ENCODE measurements at places on chromosomes 3 and 15.

DNA sequence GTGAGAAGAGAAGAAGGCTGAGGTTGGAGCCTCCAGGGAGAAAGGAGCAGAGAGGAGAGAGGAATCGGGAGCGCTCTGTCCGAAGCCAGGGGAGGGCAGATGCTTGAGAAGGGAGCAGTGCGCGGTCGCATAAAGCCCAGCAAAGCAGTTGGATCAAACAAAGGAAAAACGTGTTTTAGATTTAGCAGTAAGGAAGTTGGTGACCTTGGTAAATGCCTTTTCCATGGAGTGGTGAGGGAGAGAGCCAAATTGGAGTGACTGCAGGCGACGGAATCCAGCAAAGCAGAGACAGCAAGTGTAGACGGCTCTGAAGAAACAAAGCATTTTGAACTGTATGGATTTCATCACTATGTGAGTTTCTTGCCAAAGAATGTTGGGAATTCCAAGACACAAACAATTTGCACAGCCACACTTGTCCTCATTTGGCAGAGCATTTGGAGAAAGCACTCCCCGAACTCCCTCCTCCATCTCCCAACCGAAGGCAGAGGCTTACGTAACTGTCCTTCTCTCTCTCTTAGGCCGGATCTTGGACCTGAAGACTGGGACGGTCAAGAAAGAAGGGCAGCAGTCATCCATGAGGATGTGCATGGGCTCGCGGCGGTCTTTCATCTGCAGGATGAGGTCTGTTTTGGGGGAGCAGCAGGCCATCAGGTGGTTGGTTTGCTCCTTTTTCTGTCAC, 103.6 kb downstream of the ARNT2 start:
- no peak for DNase-seq

DNA sequence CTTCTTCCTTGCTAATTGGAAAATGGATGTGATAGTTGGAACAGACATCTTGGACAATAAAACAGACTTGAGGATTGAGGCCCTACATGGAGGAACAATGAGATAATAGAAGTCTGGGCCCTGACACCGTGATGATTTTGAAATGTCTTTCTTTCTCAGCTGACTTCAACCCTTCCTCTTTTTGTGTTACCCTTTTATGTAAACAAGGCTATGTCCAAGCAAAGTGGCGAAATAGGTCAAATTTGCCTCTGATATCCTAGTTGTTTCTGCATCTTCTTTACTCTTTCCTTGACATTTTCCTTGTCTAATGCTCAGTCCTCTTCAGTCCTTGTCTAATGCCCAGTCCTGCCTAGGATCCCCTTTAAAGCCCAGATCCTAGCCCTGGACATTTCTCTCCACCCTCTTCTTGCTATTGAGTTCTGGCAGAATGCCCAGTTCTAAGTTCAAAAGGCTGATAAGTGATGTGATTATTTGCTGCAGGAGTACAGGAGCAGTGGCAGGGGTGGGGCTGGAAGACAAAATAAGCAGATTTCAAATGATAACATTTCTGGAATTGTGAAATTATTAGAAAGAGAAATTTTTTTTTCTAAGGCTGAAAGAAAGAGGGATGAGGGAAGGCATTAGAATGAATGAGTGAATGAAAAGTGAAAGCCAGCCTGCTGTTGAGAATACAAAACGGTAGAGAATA, 6.5 kb upstream of the VPS8 start:
- no peak for DNase-seq

DNA sequence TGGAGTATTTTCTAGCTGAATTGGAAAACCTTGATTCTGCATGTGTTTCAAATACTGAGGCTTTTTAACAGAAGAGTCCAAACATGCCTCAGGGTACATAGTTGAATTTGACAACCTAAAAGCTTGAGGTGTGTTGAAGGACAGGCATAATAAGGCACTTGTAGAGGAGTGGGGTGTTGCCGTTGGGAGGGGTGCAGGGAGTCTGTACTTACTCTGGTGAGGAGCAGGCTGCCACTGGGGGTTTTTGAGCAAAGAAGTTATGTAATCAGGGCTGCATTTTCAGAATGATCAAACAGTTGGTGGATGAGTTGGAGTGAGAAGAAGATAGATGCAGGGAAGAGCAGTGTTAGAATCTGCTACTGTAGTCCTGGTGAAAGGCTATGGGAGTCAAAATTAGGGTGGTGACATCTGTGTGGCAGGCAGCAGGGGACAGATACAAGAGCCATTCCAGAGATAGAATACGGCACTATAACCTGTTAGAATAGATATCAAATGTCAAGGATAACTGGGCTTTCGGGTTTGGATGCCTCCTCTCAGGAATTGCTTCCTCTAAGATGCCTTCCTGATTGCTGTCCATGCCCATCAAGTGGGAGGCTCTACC, 161.6 kb downstream of the GHSR start:
- DNase-seq: no peak

- no peak for DNase-seq
These were observed 17.4 kb downstream of the FSD2 start for GRCh38 chr15:82788496-82788895.

GRCh38 chr15:76433798-76434400, 97.3 kb downstream of the ISL2 start:
- no peak for DNase-seq

GRCh38 chr15:89090791-89091626, 2.8 kb downstream of the ABHD2 start:
- peak; percentile 67 for DNase-seq

DNA sequence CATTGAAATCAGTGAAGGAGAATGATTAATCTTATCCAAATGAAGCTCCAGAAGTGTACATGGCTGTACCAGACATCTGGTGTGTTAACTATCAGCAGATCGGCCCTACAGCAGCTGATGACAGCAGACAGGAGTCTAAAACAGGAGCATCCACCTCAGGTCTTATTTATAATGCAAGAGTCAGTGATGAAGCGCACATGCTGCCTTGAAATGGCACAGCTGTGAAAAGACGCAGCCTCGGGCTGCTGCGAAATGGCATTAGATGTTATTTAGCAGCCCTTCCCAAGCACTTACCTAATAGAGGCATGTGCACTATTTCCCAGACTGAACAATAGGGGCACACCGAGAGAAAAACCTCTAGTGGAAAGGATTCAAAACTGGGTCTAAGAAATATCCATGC, 472.3 kb upstream of the CBLB start:
- DNase-seq: no peak

DNA sequence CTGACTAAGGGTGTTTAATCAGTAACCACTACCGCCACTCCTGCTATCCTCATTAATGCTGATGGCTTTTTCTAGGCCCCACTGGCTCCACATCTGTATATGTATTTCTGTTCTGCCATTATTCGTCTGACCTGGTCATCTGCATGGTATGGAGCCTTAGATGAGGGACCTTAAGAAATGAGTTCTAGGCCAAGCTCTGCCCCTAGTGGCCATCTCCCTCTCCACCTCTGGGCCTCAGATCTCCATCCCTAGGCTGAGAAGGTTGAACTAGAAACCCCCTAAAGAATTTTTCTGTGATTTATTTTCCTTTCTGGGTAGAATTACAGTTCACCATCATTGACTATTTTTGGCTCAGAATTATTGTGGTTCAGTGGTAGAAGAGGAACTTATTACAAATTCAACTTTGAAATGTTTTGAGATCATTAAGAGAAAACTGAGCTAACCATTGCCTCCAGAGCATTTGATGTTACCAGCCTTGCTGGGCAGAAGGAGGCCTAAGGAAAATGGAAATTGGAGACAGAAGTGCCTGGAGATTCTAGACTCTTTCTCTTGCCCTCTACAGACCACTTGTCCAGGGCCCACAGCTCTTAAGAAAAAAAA, 325.2 kb upstream of the NR2E3 start:
- no peak for DNase-seq

- no peak for DNase-seq
These were observed 8.4 kb downstream of the ACSBG1 start for GRCh38 chr15:78225783-78226541.

GRCh38 chr15:35991386-35991785, 445.4 kb upstream of the DPH6 start:
- no peak for DNase-seq

- DNase-seq: no peak
These were observed 73.9 kb upstream of the TMEM108 start for GRCh38 chr3:132964266-132964665.

DNA sequence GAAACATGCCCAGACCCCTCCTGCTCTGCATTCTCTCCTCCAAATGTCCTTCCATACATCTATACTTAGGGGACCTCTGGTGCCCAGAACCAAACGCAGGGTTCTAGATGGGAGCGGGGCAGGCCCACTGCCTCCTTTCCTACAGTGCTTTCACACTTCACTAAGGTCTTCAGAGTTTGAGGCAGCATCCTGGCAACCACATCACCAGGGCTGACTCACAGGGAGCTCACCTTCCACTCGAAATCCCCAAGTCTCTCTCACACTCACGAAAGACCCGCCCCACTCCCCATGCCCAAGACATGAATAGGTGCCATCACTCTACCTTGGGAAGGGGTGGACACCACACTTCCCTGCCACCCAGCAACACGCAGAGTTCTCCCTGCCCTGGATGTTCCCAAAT, 18.9 kb downstream of the HOMER2 start:
- no peak for DNase-seq

DNA sequence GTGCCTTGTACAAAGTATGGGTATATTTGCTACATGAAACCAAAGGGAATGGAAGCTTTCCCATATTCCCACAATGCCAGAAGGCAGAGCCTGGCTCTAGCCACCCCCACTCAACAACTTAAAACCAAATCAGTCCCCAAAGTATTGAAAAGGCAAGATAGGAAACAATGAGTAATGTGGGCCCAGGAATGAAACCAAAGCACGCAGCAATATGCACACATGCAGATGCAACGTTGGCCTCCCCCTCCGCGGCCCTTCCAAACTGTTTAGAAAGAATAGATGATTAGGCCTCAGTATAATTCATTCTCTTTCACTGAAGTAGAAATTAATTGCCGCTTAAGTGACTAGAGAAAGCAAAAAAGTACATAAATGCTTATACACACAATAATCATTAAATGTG, 59.1 kb downstream of the THRB start:
- DNase-seq: no peak

GRCh38 chr3:178907081-178907480, 164.5 kb downstream of the ZMAT3 start:
- DNase-seq: no peak

DNA sequence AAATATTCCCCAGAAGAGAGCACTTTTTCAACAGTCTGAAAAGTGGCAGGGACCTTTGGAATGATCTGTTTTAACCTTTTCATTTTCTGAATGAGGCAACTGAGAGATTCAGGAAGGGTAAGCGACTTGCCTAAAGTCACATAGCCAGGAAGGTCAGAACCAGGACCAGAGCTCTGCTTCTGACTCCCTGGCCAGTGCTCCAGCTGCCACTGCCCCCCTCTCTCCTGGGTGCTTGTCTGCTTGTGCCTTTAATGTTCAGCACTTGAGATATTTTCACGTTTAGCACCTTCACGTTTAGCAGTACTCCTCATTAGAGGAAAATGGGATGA, 68.3 kb downstream of the SMAD3 start:
- no peak for DNase-seq

GRCh38 chr15:48683991-48684765, 38.7 kb upstream of the FBN1 start:
- DNase-seq: no peak

- DNase-seq: no peak
These were observed 96.6 kb downstream of the DNAJB8 start for GRCh38 chr3:128369881-128370642.

GRCh38 chr3:53688989-53689388, 157.2 kb downstream of the CHDH start:
- no peak for DNase-seq

- DNase-seq: no peak
These were observed 967.1 kb upstream of the ROBO1 start for GRCh38 chr3:80734920-80735319.

DNA sequence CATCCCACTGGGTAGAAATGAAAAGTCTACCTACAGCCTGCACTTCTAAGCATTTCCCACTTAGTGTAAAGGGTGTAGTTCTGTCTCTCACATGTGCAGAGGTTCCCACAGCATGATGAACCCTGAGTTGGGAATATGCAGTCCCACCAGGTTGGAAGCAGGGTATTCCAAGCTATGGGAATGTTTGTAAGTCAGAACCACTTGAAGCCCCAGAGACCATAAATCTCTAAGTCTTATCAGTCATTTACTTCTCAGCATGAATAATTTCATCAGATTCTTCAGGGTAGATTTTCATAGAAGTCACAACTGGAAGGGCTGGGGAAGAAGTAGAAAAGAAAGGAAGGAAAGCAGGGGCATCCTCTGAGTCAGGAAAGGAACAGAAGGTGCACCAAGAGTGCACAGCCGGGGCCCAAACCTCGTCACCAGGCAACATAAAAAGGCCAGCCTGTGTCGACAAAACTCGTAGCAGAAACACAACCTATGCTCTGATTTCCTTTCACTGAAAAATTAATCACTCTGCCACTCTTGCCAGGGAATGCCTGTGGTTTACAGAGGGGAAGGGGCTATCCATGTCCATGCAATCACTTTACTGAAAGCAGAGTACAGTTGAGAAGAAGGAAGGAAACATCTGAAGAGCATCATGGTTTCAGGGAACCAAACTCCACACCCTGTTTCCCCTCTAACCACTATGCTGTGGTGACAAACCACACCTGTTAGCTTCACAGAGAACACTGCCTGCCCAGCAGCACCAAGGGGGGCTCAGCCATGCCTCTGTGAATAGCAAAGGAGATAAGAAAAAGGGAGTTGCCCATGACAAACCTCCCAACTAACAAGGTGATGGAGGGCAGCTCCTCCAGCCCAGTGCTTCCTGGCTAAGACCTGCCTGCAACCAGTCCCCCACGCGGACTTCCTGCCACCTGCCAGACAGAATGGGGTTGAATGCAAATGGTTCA, 40.5 kb downstream of the SH3BP5 start:
- DNase-seq: peak; percentile 81

DNA sequence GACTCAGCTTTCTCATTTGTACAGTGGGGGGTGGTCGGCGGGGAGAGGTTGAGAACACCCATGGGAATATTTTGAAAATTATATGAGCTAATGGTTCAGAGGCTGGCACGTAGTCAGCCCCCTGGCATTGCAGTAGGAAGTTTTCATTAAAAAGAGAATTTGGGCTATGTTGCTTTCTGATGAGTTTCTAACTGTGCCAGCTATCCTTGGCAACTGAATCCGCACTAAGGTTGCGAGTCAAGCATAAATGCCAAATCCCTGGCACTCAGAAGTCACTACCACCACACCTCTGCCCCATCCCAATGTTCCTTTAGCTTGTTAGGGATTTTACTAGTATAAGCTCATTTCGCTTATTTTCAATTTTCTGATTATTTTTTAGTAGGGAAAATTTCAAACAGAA, 91.6 kb downstream of the DNASE1L3 start:
- no peak for DNase-seq

Data from CD4-positive, alpha-beta T cell treated with Interleukin-4 for 1 hour (primary cell).